ENCODE measurements at places on chromosomes 3 and 15.

- DNase-seq = no peak
Observed at GRCh38 chr15:39434751-39435238, 146.1 kb upstream of the THBS1 start.

DNA sequence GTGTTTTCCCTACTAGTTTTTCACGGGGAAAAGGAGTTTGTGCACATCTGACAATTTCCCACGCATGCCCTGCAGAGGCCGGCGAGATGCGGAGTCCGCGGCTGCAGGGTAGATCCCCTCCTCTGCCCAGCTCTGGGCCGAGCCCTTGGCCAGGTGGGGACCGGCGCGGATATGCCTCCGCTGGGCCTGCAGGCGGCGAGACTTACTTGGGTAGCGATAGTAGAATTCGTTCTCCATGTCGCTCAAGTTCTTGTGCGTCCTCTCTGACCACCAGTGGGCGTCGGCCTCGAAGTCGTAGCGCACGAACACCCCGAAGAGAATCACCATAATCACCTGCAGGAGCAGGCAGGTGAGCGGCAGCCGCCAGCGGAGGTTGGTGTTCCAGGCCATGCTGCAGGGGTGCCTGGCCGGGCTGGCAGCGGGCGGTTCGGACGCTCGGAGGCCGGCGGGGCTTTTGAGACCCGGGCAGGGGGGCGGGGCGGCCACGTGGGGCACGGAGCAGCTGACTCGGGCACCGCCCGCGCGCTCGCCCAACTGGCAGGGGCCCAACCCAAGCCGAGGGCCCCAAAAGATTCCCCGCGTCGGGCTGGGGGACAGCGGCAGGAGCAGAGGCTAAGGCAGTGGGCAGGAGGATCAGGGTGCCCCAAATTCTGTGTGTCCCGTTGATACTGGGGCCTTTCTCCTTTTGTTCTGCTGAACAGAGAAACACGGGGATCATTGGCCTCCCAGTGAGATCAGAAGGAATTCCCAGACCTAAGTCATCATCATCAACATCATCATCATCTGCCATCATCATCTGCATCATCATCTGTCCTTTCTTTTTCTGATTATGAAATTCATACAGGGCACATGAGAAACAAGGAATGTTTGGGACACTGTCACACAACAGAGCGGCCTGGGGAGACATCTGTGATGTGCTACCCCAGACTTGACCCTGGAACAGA lies at the start of gene RHCG:
Gene RHCG (minus strand): TSS at position 429 of the 944 bp plus-strand sequence. CDS start 39 bp downstream, at position 390.
- no peak for DNase-seq

DNA sequence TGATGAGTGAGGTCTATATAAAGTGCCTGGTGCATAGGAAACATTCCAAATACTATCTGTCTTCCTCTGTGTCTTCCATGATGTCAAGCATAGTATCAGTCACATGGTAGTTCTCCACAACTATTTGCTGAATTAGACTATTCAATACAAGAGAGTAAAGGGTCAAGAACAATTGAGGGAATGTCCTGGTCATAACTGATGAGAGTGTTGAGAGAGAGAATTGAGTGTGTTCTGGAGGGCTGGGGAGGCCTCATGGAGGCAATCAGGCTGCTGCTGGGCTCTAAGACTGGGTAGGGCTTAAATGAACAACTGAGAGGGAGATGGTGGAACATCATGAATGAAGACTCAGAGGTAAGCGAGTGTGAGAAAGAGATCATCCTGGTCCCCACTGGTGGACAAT lies 433.7 kb upstream of the ONECUT1 start:
- DNase-seq = no peak

DNA sequence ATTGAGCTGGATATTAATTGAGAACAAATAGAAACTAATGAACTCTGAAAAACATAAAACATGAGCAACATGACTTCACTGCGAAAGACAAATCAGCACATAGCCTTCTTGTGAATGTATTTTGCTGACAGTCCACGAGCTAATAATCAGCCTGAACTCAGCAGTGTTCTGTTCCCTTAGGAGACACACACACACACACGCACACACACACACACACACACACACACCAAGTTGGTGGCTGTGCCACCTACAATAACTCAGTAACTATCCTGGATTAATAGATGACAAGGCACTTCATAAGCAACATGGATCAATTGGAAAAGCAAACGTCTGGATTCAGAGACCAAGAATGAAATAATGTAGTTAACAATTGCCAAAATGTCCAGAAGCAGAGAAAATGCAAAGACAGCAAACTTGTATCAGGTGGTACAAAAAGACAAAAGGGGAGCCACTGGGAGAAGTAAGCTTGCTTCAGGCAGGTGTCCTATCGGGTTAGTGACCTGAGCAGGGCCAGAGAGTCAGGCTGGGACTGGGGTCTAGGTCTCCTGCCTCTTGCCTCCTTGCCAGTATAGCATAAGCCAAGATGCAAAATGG lies 20.5 kb upstream of the UBE2Q2 start:
- no peak for DNase-seq

Data from stimulated activated CD8-positive, alpha-beta memory T cell treated with anti-CD3 and anti-CD28 coated beads, Interleukin-2, amount 100 ng/mL, for 1 hour (primary cell).